T-helper 1 cell (primary cell): ENCODE measurements at places on chromosomes 16 and 17.

DNA sequence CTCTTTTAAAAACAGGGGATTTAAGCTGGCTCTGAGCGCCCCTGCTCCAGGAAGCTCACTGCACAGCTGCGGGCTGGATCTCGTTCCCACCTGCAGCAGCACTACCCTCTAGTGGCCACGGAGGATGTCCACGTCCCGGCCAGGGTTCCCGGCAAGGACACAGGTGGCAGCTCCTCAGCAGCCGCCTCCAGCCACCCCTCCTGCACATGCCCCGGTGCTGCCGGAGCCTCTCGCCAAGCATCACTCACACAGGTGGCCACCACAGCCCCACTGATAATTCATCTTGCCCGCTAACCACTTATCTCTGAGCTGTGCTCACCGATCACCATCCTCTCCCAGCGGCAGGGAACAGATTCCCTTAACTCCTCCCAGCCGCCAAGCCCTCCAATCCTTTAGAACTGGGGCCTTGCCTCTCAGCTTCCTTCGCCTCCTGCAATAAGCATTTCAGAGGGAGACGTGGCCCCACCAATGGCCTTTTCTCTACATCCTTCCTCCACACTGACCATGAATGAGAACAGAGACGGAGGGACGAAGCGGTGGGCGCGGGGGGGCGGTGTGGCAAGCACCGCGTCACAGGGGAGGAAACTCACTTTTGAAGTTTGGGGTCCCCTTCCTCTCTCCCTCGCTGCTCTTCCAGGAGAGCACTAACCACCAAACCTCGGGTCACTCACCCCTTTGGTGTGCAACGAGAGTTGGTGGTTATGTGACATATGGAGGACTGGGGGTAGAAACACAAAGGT lies 222.1 kb downstream of the RBFOX3 start:
- DNase-seq, result no peak

GRCh38 chr16:12651765-12652512 lies 151.7 kb downstream of the CPPED1 start:
- DNase-seq, result no peak

GRCh38 chr17:31880311-31880710 lies 21.2 kb downstream of the UTP6 start:
- no peak for DNase-seq

DNA sequence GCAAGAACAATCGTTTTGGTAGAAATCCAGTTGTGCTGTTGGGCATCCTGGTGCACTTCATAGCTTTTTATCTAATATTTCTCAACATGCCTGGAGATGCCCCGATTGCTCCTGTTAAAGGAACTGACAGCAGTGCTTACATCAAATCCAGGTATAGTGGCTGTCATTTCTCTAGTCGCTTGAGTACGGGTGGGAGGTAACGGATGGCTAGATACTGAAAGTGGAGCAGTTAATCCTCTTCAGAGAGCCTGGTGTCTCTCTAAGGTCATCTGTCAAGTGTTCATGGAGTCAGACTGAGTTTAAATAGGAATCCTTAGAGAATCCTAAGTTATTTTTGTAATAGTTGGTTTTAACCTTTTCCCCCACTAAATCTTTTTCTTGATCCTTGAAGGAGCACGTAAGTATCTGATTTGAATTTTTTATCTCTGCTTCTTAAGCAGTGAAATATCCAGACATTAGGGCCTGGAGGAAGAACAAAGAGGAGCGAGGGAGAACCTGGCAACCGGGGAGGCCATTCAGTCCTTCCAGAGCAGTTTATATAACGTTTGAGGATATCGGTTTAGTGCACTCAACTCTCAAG lies 37.2 kb downstream of the MFSD11 start:
- DNase-seq, result no peak

DNA sequence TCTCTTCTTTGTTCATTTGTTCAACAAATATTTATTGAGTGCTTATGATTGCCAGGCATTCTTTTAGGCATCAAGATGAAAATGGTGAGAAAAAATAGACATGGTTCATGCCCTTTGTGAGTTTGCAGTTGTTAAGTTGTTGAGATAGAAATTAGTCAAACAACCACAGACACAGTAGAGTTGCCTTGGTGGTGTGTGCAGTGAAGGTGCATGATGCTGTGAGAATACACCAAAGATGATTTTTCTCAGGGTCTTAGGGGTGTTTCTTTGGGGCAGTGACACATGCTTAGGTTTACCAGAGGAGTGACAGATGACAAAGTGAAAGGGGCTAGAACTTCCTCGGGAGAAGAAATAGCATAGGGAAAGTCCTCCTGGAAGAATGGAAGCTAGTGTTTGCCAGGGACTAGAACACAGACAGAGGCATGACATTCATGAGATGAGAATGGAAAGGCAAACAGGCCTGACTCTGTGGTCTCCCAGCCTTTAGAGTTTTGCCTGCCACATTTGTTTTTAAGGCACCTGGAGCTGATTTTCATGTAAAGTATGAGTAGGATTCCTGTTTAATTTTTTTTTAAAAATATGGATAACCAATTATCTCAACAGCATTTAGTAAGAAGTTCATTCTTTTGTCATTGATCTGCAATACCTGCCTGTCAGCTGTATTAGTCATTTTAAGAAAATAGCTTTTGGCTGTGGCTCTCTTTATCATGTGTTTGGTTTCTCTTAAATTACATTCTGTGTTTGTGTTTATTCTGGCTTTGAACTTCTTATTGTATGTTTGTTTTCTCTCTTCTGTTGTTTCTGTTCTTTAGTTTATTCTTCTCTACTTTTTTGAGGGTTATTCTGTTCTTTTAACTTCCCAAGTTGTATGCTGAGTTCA lies 36.6 kb downstream of the CYLD start:
- no peak for DNase-seq

DNA sequence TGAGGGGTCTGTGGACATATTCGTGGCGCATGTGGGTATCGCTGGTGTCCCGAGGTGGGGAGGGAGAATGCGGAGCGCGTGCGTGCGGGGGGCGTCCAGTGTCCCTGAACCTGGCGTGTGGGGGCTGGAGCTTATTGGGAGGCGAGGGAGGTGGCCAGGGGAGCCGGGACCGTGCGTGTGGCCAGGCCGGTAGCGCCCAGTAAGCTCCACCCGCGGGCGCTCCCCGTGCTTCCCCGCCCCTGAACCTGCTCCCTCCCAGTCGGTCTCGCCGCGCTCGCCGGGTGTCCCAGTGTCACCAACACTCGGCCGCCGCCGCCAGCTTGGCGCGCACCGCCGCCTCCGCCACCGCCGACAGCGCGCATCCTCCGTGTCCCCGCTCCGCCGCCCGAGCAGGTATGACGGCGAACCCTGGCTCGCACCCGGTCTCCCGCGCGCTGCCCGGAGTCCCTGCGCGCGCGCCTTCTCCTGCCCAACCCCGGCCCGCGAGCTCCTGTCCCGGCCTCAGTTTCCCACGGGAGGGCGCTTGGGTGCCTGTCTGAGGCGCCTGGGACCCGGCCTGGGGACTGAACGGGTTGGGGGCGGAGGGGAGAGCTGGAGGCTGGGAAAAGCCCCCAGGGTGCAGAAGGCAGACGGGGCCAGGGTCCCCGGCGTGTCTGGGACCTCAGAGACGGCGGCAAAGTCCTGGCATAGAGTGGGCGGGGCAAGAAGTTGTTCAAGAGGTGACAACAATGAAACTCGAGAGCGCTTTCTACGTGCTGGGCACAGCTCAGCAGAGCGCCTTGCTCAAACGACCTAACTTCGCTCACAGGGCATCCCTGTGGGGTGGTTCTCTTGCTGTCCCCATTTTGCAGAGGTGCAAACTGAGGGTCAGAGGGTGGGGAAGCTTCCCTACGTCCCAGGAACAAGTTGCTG lies at the start of gene SCNN1B:
Gene SCNN1B, plus strand, starts transcription at position 258 of the 912 bp plus-strand sequence. CDS start 46,298 bp downstream, outside the sequence.
- no peak for DNase-seq

DNA sequence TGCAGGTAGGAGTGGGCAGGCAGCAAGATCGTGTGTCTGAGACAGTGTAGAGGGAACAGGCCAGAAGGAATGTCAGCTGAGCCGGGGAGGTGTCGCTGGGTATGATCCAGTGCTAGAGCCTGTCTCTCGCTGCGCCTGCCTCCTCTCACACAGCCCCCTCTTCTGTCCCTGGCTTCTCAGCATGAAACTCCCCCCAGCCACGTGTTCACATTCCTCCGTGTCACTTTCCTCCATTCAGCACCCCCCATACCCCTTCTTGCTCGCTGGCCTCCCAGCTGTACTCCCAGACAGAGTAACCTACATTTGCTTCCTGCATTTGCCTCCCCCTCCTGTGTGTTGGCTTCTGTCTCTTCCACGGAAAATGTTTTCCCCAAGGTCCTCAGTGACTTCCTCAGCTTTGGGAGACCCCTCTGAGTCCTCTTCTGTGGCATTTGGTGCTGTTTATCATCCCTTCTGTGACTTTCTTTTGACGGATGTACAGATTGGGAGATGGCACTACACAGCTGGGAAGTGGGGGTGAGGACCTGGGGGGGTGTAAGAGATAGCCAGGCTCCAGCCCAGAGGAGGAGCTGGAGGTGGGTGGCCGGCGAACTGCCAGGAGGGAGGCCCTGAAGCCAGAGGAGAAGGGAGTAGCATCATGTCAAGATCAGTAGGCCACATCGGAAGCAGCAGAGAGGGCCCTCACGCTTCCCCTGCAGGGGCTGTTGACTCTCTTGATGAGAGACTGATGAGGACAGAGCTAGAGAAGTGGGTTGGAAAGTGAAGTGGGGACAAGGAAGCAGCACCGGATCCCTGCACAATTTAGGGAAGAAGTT lies 19.2 kb downstream of the SGF29 start:
- no peak for DNase-seq

- DNase-seq, result no peak
Measured at GRCh38 chr16:60091071-60091470, 1357.0 kb upstream of the GOT2 start.
